ENCODE measurements at places on chromosomes 12 and 14.

- H3K27ac ChIP-seq, result no peak overlapping the region
- no peak overlapping the region for H3K4me3 ChIP-seq
- no peaks in the 10 kb centered on the region for H3K36me3 ChIP-seq
- no peak for DNase-seq
- H3K4me1 ChIP-seq, result no peaks in the 10 kb centered on the region
- H3K27me3 ChIP-seq, result no peaks in the 10 kb centered on the region
Measured at GRCh38 chr14:54854181-54854580, 48.4 kb downstream of the GCH1 start.

GRCh38 chr12:4443616-4444015 lies 2.0 kb downstream of the FGF6 start:
- peak; percentile 33 for DNase-seq
- no peak overlapping the region for H3K4me3 ChIP-seq
- H3K36me3 ChIP-seq, result no peaks in the 10 kb centered on the region
- H3K27ac ChIP-seq, result peak overlapping the region; percentile 42
- peaks cover 57% of the 10 kb centered on the region for H3K4me1 ChIP-seq

- no peak within 1 kb of the TSS for H3K4me3 ChIP-seq
- no peak within 1 kb of the TSS for H3K27ac ChIP-seq
- no peaks in the 10 kb centered on the region for H3K4me1 ChIP-seq
- no peak for DNase-seq
- H3K36me3 ChIP-seq, result no peaks in the 10 kb centered on the region
- no peaks in the 10 kb centered on the region for H3K27me3 ChIP-seq
Measured at GRCh38 chr12:133235401-133236112, at the start of gene ANHX. TSS of gene ANHX (minus strand) at chr12:133235877. CDS start at chr12:133234356, 1,521 bp downstream.

- H3K27me3 ChIP-seq, result no peaks in the 10 kb centered on the region
- H3K36me3 ChIP-seq, result no peaks in the 10 kb centered on the region
- no peak overlapping the region for H3K27ac ChIP-seq
- no peaks in the 10 kb centered on the region for H3K4me1 ChIP-seq
Measured at GRCh38 chr14:30158299-30158698, 230.7 kb upstream of the PRKD1 start.

DNA sequence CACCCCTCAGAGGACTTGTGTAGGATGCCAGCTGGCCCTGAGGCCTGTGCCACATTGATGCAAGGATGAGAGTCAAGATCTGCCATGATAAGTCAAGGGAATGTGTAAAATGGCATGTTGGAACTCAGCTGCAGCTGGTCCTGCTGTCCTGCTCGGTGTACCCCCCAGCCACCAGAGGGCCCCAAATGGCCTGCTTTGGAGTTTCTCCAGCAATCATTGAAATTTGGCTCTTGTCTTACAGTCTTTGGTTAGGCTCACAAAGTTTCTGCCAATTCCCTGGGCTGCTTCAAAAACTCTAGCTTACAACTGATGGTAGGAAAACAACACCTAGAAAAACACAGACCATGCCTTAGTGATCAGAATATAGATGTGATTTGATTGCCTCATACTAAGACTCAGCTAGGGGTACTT lies 76.8 kb downstream of the HSD17B6 start:
- H3K27me3 ChIP-seq, result no peaks in the 10 kb centered on the region
- no peak overlapping the region for H3K27ac ChIP-seq
- peaks cover 16% of the 10 kb centered on the region for H3K4me1 ChIP-seq

DNA sequence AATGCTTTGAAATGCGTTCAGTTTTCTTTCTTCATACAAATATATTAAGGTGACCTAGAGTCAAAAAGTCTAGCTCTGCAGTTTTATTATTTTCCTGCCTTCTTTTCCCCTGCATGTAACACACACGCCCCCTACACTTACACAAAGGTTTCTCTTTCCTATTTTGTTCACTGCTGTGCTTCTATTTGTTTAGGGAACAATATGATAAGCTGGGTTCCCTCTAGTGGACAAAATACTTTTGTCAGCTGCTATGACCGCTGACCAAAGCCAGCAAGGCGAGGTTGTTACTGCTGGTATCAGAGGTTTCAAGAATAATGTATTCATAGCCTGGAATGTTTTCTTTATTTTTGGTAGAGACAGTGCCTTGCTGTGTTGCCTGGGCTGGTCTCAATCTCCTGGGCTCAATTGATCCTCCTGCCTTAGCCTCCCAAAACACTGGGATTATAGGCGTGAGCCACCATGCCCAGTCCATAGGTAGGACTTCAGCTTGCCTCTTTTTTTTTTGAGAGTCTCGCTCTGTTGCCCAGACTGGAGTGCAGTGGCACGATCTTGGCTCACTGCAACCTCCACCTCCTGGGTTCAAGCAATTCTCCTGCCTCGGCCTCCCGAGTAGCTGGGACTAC lies 33.4 kb downstream of the FNTB start:
- no peak for DNase-seq
- no peaks in the 10 kb centered on the region for H3K27me3 ChIP-seq
- peaks cover 15% of the 10 kb centered on the region for H3K4me1 ChIP-seq
- no peaks in the 10 kb centered on the region for H3K36me3 ChIP-seq

GRCh38 chr14:36021030-36021422 lies 155.5 kb downstream of the PTCSC3 start:
- no peak overlapping the region for H3K4me3 ChIP-seq
- H3K4me1 ChIP-seq, result no peaks in the 10 kb centered on the region
- no peaks in the 10 kb centered on the region for H3K27me3 ChIP-seq
- no peaks in the 10 kb centered on the region for H3K36me3 ChIP-seq
- no peak overlapping the region for H3K27ac ChIP-seq

DNA sequence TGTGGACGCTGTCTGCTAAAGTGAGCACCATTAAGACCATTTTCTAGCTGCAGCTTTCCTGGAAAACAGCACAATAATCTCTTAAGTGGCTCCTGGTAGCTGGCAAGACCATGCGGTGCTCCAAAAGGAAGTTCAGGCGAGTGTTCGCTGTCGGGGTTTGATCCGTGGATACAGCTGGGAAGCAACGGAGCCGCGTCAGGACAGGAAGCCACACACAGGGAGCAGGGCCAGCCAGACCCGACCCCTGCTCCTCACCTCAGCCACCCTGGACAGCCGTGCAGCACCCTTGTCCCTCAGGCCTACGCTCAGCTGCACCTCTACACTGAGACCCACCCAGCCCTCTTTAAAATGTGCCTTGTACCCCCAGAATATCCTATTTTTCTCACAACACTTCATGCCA lies 19.4 kb downstream of the ZFYVE21 start:
- no peaks in the 10 kb centered on the region for H3K4me1 ChIP-seq
- H3K27me3 ChIP-seq, result no peaks in the 10 kb centered on the region
- DNase-seq, result no peak
- peak overlapping the region; percentile 31 for H3K27ac ChIP-seq
- no peak overlapping the region for H3K4me3 ChIP-seq

GRCh38 chr14:48725051-48725734 lies 861.0 kb downstream of the RPS29 start:
- no peak overlapping the region for H3K4me3 ChIP-seq
- no peaks in the 10 kb centered on the region for H3K4me1 ChIP-seq
- no peaks in the 10 kb centered on the region for H3K36me3 ChIP-seq
